Stomach (tissue), 19 donors: ENCODE measurements at places on chromosomes 2 and 18. TPM values are rescaled to one million over a fixed set of nuclear protein-coding genes. Genes with fewer than 3 reads are reported as not detected.

DNA sequence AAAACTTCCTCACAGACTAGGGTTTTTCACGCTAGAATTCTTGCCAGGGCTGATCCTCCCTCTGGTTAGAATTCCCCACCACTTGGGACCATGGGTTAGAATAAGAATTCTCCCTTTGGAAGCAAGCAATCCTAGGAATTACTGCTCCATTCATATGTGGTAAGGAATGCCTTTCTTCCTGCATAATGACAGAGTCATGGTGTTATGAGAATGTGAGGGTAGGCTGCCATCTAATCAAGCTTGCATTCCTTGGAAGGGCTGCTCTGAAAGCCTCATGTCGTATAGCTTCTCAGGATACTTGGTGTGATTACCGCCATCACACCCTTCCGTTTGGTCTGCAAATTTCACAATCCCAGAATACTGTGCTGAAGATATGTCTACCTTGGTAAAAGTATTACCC is 1282.4 kb upstream of the PIK3C3 start:
- DNase-seq, result no peak

Gene CEP76
- 11.2 TPM for total RNA-seq

Gene CASP10
- total RNA-seq, result 34.9 TPM

- DNase-seq, result no peak
Measured at GRCh38 chr2:199680482-199680881, 170.5 kb downstream of the FTCDNL1 start.

DNA sequence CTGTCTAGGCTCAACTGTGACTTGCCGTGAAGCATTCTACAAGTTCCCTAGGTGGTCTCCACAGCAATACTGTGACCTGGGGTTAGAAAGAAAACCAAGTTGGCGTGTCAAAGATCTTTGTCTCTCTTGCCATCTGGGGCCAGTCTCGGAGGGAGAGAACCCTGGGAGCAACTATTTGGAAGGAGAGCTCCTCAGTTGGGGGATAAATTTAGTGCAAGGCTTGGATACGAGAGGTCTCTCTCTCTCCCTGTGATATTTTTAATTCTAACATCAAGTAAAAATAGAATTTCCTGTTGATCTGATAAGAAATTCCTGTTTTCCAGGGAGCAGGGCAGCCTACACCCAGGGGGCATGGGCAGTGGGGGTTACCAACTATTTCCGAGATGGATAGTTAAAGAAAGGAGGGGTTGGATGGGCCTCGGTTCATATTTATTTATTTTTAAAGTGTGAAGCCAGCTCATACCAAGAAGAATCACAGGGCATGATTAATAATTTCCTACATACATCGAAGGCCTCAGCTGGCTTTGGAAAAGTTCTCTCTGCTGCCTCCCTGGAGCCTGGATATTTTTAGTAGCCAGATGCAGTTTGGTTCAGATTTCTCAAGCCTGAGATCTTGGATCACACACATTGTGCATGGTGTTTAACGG is 62.8 kb downstream of the EHD3 start:
- no peak for DNase-seq

- DNase-seq, result no peak
Measured at GRCh38 chr2:127619877-127620705, 25.9 kb upstream of the GPR17 start.

Gene CEBPZOS
- 2.9 TPM for total RNA-seq

GRCh38 chr2:163527381-163527780 is 208.4 kb downstream of the FIGN start:
- DNase-seq, result no peak

DNA sequence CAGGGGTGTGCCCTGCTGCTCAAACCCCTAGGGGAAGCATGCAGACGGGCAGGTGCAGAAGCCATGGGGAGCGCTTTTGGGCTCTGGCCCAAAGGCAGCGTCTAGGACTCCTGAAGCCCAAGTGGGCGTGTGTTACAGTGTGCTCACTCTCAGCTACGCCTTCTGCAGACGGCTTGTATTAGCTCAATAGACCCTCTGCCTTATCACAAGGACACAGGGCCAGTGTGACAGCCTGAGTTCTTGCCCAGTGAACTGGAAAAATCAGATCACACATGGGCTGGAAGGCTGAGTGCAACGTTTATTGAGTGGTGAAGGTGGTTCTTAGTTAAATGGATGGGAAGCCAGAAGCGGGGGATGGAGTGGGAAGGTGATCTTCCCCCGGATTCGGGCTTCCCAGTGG is 210.9 kb downstream of the CDH20 start:
- DNase-seq, result no peak

- no peak for DNase-seq
Measured at GRCh38 chr2:12642332-12642731, 74.4 kb upstream of the TRIB2 start.

Gene TRPM8
- total RNA-seq, result not detected

Gene DSC3
- total RNA-seq, result not detected

- DNase-seq, result no peak
Measured at GRCh38 chr18:9738266-9738969, 30.3 kb downstream of the RAB31 start.

Gene LYPD6B
- total RNA-seq, result 88.7 TPM

GRCh38 chr2:102268510-102269199 is 42.7 kb upstream of the IL1RL1 start:
- DNase-seq, result no peak

Gene TMEM182
- 5.3 TPM for total RNA-seq

DNA sequence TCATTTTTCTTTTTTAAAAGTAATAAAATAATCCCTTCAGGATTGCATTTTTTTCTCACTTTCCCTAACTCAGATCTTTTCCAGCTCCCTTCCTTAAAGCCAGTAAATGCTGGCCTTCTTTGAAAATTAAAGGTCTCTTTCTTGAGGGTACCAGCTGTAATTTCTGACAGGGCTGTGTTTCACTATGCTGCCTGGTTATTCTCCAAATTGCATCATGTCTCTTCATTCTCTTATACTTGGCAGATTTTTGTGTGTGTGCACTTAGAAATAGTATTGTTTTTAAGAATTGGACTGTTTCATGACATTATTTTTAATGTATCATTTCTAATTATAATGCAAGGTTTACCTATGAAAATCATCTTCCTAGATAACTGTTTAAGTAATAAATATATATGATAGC is 72.0 kb upstream of the EPB41L5 start:
- no peak for DNase-seq

GRCh38 chr2:216624251-216624650 is 9.0 kb upstream of the IGFBP2 start:
- no peak for DNase-seq

- DNase-seq, result peak; percentile 90
Measured at GRCh38 chr18:48879008-48879431, 71.7 kb downstream of the SMAD7 start.

DNA sequence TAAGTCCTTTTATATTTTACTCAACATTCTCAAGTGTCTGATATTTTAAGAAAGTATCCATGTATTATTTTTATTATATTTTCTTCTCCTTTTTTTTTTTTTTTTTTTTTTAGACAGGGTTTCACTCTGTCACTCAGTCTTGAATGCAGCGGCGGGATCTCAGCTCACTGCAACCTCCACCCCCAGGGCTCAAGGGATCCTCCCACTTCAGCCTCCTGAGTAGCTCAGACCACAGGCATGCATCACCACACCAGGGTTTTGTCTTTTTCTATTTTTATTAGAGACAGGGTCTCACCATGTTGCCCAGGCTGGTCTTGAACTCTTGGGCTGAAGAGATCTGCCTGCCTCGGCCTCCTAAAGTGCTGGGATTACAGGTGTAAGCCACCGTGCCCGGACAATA is 212.1 kb downstream of the TCF4 start:
- DNase-seq, result no peak

Gene DDX18
- 39.4 TPM for total RNA-seq

- DNase-seq, result no peak
Measured at GRCh38 chr2:37633234-37633633, 38.2 kb downstream of the CDC42EP3 start.

- DNase-seq, result no peak
Measured at GRCh38 chr2:35447215-35447614, 908.4 kb upstream of the CRIM1 start.

Gene KRTCAP3
- total RNA-seq, result 140 TPM
